Skin of body (tissue), 3 donors: ENCODE measurements at places on chromosomes 3 and 15. TPM values are rescaled to one million over a fixed set of nuclear protein-coding genes. Genes with fewer than 3 reads are reported as not detected.

GRCh38 chr3:108936924-108937689, 16.6 kb downstream of the GUCA1C start:
- no peak for DNase-seq

GRCh38 chr15:40847223-40847961, 3.5 kb downstream of the SPINT1 start:
- DNase-seq, result no peak

- no peak for DNase-seq
Observed at GRCh38 chr3:152299249-152299976, 30.7 kb downstream of the MBNL1 start.

Gene CD80
- total RNA-seq, result 0.69 TPM

Gene LSAMP
- 7.9 TPM for total RNA-seq
